Panc1 (cell line): ENCODE measurements at places on chromosomes 7 and 10. TPM values are rescaled to one million over a fixed set of nuclear protein-coding genes. Genes with fewer than 3 reads are reported as not detected.

The UPP1 gene
- 331 TPM for total RNA-seq

The CHRM2 gene
- not detected for total RNA-seq

The CLCN1 gene
- total RNA-seq: 0.15 TPM

The NYAP1 gene
- total RNA-seq: 4.0 TPM

The ZNF107 gene
- total RNA-seq: 11.1 TPM

The CYP2W1 gene
- total RNA-seq: 0.74 TPM

The PNLIPRP2 gene
- total RNA-seq: 0.72 TPM

The CPA2 gene
- total RNA-seq: 0.87 TPM

The ADCYAP1R1 gene
- not detected for total RNA-seq

The TSPAN15 gene
- total RNA-seq: 199 TPM

The TAS2R5 gene
- total RNA-seq: 0.77 TPM

The NPFFR1 gene
- total RNA-seq: 0.05 TPM

The TMEM225B gene
- 0.31 TPM for total RNA-seq

The CUZD1 gene
- 2.9 TPM for total RNA-seq

GRCh38 chr10:15237351-15237750 lies 68.9 kb upstream of the NMT2 start:
- DNase-seq: no peak

DNA sequence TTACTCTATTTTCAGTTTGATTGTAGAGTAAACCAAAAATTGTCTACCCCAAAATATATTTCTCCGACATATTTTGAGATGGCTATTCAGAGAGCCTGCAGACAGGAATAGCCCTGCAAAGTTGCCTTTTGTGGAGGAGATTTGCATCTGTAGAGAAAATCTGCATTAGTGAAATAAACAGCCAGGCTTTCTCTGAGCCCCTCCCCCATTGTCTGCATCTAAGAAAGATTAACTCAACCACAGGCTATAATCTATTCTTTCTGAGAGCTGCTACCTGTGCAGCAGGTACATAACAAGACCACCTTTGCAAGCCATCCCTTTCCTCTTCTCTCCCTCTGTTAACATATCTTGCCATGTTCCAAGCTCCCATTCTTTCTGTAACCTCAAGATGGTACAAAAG lies 1034.2 kb downstream of the SORCS3 start:
- DNase-seq: no peak

DNA sequence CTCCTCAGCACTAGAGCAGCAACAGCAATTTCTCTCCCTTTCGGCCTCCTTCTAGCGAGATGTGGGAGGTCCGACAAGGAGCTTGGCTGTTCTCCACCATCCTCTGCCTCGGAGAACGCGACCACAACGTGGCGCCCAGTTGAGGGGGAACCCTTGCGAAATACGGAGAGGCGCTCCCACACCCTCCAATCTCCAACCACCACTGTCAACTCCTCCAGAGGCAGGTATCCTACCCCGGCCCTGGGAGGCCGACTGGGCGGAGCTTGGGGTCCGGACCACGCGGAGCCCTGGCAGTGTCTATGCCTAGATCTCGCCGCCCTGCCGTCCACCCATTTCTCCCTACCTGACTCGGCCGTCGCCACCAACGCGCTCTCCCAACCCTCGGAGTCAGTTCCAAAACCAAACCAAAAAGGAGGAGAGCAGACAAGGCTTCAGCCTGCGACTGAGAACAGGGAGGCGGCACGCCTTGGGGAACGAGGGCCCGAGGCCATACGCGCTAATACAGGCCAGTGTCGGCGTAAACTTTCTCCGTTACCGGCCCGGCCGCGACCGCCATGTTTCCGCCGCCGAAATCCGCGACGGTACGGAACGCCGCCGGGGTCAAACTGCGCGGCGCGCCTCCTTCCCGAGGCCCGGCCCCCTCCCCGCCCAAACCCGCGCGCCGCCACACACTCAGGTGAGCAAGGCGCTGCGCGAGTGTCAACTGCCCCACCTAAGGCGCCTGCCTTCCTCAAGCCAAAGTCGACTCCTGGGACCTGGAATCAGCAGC lies at the start of gene TMEM168:
TSS of gene TMEM168 (minus strand) at position 577 of the 769 bp plus-strand sequence. CDS start 5,568 bp downstream, outside the sequence.
- no peak for DNase-seq

- no peak for DNase-seq
These were observed 14.4 kb downstream of the FFAR4 start for GRCh38 chr10:93580828-93581227.

DNA sequence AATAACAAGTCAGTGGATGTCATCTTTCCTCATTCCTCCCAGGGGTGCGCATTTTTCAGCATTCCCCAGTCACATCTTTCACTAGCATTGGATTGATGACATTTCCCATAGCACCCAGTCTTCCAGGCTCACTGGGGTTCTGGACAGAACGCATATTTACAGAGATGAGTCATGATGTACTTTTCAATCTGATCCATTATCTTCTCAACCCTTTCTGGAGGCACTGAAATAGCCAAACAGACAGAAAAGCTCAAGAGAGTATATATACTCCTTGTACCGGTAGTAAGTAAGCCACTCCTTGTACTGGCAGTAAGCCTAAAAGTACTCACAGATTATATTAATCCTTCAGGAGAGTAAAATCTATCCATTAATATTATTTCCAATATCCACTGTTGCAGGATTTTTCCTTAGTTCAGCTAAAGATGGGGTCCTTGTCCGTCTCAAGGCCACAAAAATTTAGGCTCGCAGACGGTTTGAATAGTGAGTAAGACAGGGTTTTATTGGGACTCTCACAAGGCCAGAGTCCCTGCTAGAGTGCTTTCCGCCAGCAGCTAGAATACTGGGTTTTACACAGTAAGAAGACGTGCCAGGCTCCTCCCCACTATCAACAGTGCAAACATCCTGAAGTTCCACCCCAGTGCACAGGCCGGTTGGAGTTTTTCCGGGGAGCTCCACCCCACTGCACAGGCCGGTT lies 60.8 kb downstream of the MDH2 start:
- peak; percentile 85 for DNase-seq

DNA sequence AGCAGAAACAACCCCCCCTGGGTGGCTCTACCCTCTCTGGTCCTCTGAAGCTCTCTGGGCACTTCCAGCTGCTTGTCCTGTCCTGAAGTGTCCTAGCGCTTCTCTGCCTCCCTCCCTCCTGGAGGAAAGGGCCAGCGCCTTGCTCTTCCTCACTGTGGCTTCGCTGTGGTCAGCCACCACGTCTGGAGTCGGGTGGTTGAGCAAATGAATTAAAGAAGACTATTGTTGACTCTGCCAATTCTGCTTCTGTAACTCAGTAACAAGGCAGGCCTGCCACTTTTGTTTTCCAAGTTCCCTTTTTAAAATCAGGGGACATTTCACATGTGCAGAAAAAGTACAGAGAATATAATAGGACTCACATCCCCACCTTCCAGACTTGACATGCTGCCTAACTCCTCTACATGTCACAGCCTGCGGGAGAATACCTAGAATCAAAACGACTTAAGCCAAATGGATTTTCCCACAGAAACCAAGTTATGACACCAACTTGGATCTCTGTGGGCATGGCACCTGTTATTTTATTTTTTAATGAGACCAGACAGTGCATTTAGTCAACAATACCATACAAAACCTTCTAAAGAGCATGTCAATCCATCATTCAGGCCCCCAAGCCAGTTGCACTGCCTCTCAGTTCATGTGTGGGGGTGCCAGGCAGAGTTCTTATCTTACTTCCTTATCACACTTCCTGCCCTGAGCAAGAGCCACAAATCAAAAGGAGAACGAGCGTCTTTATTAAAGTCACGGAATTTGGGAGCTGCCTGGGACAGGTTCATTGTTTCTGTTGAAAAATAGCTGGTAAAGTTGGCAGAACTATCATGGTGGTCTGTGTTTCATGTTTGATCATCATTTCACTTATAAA lies 6.8 kb downstream of the FFAR4 start:
- no peak for DNase-seq

- no peak for DNase-seq
These were observed 75.7 kb upstream of the SFMBT2 start for GRCh38 chr10:7486528-7486927.

GRCh38 chr7:11633310-11633709 lies 198.7 kb downstream of the THSD7A start:
- no peak for DNase-seq

- DNase-seq: no peak
These were observed 259.1 kb upstream of the MINDY3 start for GRCh38 chr10:16119445-16119844.

GRCh38 chr7:42167631-42168236 lies 69.3 kb downstream of the GLI3 start:
- no peak for DNase-seq

- no peak for DNase-seq
These were observed 32.2 kb upstream of the PDE1C start for GRCh38 chr7:32102432-32102873.

GRCh38 chr10:58712982-58713381 lies 200.3 kb downstream of the BICC1 start:
- no peak for DNase-seq

- no peak for DNase-seq
These were observed 67.8 kb downstream of the EMX2 start for GRCh38 chr10:117610321-117610720.

DNA sequence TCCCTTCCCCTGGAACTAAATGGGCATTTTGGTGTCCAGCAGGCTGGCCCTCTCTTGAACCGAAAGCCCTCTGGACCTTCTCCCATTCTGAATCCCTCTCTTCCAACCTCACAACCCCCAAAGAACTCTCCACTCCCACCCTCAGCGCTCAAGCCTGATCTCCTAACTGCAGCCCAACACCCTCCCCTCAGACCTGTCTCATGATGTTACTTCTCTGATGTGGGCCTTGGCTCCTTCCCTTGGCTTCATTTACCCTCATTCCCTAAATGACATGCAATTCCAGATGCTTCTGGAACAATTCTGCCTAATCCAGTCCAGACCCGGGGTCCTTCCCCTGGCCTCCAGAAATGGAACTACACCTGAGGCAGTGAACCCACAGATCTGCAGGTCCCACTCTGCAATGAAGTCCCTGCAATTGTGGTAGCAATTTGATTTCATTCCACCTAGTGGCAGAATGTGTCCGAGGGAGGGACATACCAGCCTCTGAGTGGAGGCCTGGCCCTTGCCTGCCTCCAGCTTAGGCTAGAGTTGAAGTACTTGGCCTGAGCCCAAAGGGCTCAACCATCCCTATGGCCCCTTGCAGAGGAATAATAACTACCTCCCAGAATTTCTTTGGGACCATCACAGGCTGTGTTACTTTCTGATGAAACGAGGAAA lies 4.1 kb upstream of the CEP41 start:
- DNase-seq: no peak
